ENCODE measurements at places on chromosomes 12 and 14. TPM values are rescaled to one million over a fixed set of nuclear protein-coding genes. Genes with fewer than 3 reads are reported as not detected.

GRCh38 chr12:50302686-50303085, 19.4 kb upstream of the LIMA1 start:
- H3K27me3 ChIP-seq, result no peaks in the 10 kb centered on the region
- no peak overlapping the region for H3K27ac ChIP-seq
- no peak for DNase-seq

The FOXM1 gene
- 74.5 TPM for total RNA-seq

- H3K4me3 ChIP-seq, result no peak overlapping the region
- no peak for DNase-seq
- no peaks in the 10 kb centered on the region for H3K4me1 ChIP-seq
- H3K36me3 ChIP-seq, result peaks cover 14% of the 10 kb centered on the region
These were observed 325.8 kb downstream of the FUT8 start for GRCh38 chr14:65738339-65738738.

DNA sequence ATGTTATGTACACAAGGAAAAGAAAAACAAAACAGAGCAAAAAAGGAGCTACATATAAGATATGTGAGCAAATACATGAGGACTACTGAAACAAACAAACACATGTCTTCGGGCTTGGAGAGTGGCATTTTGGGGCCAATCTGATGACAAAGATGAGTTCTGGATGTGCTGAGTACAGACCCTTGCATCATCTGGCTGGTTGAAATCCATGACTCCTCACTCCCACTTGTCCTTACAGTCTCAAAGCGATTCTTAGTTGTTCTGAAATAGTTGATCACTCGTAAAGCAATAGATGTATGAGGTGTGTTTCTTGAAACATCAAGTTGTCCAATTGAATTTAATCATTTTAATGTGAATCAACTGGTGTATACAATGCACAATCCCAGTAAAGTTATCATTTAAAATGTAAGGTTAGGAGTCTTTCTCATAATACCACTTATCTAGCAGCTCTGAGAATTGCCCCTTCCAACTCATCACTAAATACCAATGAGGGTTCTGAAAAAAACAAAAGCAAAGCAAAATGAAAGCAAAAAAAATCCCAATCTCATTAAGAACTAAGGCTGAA, 136.9 kb downstream of the ITPR2 start:
- peak overlapping the region; percentile 2 for H3K27ac ChIP-seq
- no peak overlapping the region for H3K4me3 ChIP-seq
- H3K27me3 ChIP-seq, result no peaks in the 10 kb centered on the region
- DNase-seq, result no peak
- H3K36me3 ChIP-seq, result peaks cover 49% of the 10 kb centered on the region
- H3K4me1 ChIP-seq, result peaks cover 13% of the 10 kb centered on the region

GRCh38 chr14:47284283-47284682, 391.1 kb downstream of the MDGA2 start:
- DNase-seq, result no peak
- H3K36me3 ChIP-seq, result no peaks in the 10 kb centered on the region
- no peak overlapping the region for H3K4me3 ChIP-seq
- H3K27ac ChIP-seq, result no peak overlapping the region
